ENCODE measurements at places on chromosomes 1 and 21.

GRCh38 chr1:160232911-160233310 lies 27.7 kb downstream of the PEA15 start:
- no peak for DNase-seq

GRCh38 chr1:216224233-216224632 lies 199.0 kb downstream of the USH2A start:
- no peak for DNase-seq

GRCh38 chr1:227192163-227192562 lies 126.1 kb downstream of the CDC42BPA start:
- peak; percentile 29 for DNase-seq

DNA sequence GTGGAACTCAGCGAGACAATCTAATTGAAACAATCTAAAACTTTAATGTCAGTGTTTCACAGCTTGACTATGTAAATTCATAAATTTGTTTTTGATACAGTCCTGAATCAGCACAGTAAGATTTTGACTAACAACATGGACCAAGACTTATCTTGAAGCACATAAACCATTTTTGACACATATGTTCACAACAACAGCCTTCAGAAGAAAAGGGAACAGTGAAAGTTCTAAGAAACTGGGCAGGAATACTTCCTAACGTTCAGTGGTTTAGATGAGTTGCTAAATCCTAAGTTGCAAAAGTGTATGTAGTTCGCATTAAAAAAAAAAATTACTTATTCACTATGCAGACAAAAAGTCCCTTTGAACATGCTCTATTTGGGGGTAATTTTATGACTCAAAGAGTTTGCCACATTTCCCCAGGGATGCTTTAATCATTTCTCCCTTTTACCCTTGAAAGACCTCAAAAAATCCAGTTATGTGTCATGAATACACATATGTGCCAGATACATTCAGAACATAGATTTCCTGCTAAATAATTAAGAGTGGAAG lies 120.2 kb downstream of the MRPL39 start:
- no peak for DNase-seq

DNA sequence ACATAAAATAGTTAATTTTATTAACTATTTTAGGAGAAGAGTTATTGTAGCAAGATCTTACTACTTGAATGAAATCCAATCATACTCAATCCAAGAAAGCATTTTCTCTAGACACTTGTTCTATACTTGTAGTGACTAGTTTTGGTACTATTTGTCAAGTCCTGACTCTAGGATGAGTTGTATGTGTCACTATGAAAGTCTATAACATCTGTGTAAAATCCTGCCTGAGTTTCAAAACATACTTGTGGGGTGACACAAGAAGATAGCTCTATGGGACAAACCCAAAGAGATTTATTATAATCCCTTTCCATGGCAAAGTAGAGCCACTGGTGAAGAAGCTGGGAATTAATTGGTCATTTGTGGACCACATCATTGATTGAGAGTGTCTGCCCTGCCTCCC lies 1042.2 kb upstream of the ADGRL4 start:
- no peak for DNase-seq

- DNase-seq, result no peak
These were observed 36.7 kb downstream of the EGLN1 start for GRCh38 chr1:231385416-231385748.

GRCh38 chr1:84164567-84165021 lies 20.5 kb downstream of the PRKACB start:
- DNase-seq, result peak; percentile 46
